ENCODE measurements at places on chromosomes 5 and 9.

GRCh38 chr9:28539434-28540070 lies 966.3 kb upstream of the C9orf72 start:
- no peak for DNase-seq

DNA sequence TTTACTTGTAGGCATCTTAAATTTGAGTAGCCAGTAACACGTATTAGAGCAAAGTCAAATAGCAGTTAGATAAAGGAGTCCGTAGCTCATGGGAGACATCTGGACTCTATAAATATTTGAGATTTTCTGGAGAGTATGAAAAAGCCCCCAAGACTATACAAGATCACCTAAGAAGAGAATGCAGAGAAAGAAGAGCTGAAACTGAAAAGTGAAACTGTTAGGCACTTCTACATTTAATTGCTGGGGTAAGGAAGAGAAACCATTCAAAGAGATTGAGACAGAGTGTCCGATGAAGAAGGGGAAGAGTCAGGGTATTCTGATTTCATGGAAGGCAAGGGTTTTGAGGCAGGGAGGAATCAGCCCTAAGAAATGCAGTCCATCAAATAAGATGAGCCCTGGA lies 2372.1 kb downstream of the MAT2B start:
- no peak for DNase-seq

- DNase-seq: no peak
Measured at GRCh38 chr5:68015381-68016302, 199.9 kb upstream of the PIK3R1 start.

DNA sequence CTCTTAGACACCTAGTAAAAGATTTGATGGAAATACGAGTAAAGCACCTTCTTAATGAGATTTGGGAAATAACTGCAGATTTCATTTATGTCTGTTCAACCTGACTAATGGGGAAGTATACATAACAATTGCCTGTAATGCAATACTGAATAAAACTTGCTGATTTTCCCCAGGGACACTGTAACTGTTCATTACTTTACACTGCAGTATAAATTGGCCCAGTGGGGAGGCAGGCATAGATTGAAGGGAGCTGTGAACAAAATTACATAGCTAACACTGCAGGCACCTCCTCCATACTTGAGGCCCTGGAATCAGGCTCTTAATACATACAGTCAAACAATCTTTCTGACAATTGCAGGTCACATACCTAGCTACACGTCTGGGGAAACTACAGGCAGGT lies 216.2 kb downstream of the PTPRD start:
- DNase-seq: no peak

DNA sequence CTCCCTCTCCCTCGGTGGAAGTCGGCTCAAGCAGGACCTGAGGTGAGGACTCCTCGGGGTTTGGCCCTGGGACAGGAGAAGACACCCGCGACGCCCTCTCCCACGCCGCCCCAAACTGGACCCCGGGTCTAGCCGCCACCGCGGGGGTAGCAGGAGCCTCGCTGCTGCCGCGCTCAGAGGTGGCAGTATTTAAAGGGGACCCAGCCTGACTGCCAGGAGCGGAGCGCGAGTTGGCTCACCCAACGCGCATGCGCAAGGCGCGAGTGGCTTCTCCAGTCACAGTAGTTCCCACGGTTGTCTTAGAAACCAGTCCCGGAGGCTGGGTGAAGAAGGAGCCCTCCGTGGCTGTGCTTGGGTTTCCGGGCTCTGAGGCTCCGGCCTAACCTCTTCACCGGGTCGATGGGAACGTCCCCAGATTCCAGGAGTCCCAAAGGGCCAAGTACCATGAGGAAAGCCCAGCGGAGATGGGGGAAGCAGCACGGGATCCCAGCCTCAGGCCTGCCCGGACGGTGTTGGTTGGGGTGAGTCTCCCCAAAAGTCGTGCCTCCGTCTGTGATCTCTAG lies 477.8 kb downstream of the SPATA31A7 start:
- DNase-seq: no peak

DNA sequence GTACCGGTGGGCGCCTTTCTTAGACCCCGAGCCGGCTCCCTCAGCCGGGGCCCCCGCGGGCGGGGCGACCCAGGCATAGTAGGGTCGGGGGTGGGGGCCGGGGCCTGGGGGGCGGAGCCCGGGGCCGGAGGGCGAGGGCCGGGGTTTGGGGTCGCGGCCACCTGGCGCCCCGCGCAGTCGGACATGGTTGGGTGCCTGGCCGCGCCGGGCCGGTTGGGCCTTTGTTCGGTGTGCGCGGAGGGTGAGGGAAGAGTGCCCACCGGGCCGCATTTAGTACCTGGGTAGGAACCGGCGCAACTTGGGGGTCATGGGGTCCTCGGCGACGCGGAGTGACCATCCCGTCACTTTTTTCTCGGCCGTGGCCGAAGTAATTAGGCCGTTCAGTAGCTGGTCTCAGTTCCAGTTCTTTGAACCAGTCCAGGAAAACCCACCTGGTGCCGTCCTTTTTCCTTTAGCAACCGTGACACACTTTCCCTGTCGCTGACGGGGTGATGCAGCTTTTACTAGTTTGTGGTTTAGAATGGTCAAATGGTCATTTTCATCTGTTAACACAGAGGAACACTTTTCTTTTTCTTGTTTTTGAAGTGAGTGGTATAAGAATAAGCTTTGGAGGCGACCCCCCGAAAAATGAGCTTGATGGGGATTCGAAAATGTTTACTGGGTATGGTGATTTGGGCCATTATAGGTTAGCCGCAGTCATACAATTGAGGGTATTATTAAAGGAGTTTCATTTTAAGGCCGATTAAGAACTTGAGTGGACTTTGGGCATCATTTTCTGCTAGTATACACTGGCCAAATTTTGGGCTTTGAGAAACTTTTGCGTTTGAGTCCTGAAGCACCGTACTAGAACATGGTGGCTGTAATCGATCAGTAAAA lies 589 bp downstream of the CKS2 start:
- DNase-seq: no peak

DNA sequence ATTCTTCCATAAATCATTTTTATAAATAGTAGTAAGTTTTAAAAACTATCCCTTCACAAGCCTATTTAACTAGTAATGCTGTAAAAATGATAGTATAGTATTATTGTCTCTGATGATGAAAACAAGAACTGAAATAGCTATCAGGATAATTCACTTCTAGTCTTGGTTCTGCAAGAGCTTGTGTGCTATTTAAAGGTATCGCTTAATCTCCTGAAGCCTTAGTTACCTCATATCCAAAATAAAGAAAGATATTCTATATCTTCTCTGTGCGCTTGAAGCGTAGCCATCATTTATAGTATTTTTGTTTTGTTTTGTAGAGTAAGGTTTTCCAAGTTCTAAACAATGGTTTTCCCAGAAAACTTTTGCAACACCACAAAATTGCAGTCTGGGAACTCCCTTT lies 180.1 kb downstream of the TMC1 start:
- no peak for DNase-seq

- no peak for DNase-seq
Measured at GRCh38 chr9:120916588-120916987, 10.0 kb downstream of the TRAF1 start.

- peak; percentile 13 for DNase-seq
Measured at GRCh38 chr9:69180670-69181069, 6.6 kb downstream of the TJP2 start.

- DNase-seq: no peak
Measured at GRCh38 chr5:138541511-138542179, 1.4 kb downstream of the ETF1 start.

- no peak for DNase-seq
Measured at GRCh38 chr9:110047232-110047954, 160.6 kb downstream of the C9orf152 start.

- no peak for DNase-seq
Measured at GRCh38 chr9:119268985-119269384, 100.2 kb downstream of the BRINP1 start.

DNA sequence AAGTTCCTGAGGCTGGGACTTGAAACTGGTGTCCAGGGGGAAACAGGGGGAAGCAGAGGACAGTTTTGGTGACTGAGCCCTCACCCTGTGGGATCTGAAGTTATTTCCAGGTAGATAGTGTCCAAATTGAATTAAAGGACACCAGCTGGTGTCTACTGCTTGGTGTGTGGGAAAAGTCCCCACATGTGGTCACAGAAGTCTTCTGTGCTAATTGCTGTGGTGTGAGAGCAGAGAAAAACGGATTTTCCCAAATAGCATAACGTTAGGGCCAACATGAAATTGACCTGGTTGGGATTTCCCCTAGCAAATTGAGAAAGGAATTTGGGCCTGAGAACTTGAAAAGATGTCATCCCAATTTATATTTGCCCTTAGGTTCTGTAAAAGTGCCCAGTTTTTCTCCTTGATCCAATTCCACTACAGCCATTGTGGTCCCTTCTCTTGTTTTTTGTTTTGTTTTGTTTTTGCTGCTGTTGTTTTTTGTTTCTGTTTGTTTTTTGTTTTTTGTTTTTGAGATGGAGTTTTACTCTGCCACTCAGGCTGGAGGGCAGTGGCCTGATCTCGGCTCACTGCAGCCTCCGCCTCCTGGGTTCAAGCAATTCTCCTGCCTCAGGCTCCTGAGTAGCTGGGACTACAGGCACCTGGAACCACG lies 5.6 kb upstream of the STARD4 start:
- DNase-seq: no peak

DNA sequence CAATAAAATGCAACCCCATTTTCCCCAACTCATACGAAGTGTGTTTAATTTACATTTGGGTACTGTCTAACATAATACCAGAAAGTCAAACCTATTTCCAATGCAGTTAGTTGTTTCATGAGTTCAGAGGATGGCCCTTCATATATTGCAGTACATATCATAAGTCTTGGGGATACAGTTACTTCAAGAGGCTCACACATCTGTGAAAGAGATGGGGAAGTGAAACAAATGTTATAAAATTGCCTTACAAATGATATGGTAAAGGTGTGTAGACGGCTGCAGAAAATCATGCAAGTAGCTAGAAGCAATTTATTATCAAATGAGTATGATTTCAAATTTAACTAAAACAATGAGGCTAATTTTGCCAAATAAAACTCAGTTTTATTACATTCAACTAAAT lies 219.0 kb upstream of the CDH12 start:
- no peak for DNase-seq

- no peak for DNase-seq
Measured at GRCh38 chr5:107743373-107744000, 72.8 kb upstream of the EFNA5 start.

DNA sequence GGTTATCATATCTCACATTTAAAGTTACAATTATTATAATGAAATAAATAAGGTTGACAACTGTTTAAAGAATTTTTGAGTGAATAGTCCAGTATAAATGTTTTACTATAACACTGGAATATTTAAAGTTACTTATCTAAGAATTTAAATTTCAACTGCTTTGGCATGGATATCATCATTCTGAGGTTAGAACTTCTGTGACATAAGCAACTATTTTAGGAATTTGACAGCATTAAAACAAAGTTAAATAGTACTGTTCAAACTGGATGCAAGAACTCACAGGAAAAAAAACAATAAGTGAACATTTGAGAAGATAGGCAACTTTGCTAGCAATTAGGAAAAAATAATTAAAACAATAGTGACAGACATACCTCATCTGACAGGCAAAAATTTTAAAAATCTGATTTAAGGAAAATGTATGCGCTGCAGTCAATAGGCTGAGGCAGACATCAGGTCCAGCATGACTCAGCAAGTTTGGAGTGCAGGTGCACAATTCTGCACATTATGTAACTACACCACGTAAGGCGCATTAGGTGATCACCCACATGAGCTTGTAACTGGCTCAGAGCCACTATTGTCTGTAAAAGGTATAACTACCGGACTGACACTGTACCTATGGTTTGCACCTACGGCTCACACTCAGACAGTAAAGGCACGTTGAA lies 180.6 kb downstream of the PDE4D start:
- DNase-seq: no peak

DNA sequence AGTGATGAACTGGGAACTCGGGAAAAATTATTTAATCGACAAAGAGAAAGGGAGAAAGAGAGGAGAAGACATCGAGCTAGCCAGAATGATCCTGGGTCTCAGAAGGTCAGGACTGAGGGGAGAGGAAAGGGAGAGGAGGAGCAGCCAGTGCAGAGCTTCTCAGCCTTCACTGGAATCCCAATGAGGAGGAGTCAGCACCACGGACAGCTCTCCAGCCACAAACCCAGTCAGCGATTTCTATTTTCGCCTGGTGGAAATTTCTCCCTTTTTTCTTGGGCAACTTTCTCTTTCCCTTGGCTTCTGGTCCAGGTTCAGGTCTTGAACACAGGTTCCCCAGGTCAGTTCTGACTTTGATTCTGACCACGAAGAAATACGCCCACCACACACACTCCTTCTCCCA lies 1.6 kb upstream of the BRINP1 start:
- no peak for DNase-seq

DNA sequence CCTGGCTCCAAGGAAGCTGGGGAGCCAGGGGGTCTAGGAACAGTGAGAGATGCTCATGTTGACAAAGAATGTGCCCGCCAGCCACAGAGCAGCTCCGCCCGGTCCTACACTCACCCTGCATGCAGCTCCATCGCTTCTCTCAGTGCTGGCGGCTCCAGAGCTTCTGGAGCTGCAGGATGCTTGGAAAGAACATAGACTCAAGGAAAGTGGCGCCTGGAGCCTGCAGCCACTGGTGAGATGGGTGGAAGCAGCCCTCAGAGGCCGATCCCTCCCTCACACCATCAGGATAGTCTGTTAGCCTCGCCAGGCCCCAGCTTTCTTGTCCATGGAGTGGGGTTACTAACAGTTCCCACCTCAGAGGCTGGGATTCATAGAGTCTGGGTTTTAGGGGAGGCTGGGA lies 26.4 kb upstream of the SLC6A19 start:
- no peak for DNase-seq

- no peak for DNase-seq
Measured at GRCh38 chr5:10173716-10174115, 76.0 kb downstream of the ATPSCKMT start.

DNA sequence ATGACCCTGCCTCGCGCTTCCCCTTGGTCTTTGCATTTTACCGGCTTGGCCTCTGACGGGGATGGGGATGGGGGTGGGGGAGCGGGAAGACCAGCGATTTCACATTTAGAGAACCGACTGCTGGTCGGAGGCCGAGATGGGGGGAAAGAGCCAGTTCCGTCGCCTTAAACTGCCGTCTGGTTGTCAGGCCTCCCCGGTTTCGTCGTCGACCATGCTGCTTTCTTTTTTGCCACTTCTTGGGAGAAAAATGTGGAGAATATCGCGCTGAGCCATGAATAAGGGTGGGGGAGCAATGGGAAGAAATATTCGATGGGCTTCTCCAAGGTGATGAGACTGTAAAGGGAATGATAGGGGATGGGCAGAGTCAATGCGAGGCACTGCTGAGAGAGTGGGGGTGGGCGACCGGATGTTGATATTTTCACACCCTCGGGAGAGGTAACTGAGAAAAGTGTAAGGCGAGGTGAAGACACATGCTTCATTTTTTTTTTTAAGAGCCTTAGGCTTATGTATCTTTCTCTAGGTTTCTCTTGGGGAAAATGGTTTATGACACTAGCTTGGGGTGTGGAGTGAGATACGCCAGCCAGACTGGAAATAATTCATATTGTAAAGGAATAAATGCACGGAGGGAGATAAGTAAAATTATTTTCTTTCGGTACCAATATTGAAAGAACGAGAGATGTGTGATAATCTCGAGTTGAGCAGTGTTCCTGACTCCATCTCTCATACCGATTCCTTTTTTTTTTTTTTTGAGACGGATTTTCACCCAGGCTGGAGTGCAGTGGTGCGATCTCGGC lies 1.1 kb downstream of the KIF2A start:
- peak; percentile 71 for DNase-seq

GRCh38 chr9:70374962-70375618 lies 39.4 kb downstream of the KLF9 start:
- DNase-seq: no peak

Data from CD8-positive, alpha-beta T cell (primary cell).